Posterior vena cava (tissue), 2 donors: ENCODE measurements at places on chromosomes 3 and 15.

DNA sequence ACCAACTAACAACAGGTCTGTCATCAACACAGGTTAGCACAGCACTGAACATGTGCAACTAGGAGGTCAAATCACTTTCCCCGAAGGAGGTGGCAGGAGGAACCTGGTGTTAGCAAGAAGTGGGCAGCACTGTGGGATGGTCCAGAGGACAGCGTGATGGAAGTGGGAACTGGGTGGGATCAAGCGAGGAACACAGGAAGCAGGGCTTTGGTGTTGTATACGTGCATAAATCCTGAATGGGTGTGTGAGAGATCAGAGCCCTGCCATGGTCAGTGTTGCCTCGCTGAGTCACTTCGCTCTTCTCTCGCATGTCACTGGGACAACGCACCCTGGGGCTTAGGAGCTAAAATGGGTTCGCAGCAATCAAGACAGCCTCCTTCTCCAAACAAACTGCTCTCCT lies 62.1 kb downstream of the MOBP start:
- DNase-seq = no peak

DNA sequence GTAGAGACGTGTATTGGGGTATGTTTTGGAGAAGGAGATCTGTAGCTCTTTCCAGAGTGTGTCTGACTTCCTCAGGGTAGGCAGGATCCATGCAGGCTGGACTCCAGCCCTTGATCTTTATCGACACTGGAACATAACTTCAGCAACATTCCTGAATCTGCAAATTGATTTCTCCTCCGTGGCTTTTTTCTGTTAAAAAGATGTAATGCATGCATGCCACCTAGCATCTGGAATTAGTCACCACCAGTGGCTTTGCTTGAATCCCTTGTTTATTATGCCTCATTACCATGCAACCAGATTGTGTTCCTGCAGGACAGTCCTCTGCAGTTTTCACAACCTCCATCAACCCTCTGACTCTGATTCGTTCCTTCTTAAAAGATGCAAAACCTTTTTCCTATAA lies 86.1 kb downstream of the CCNL1 start:
- no peak for DNase-seq

DNA sequence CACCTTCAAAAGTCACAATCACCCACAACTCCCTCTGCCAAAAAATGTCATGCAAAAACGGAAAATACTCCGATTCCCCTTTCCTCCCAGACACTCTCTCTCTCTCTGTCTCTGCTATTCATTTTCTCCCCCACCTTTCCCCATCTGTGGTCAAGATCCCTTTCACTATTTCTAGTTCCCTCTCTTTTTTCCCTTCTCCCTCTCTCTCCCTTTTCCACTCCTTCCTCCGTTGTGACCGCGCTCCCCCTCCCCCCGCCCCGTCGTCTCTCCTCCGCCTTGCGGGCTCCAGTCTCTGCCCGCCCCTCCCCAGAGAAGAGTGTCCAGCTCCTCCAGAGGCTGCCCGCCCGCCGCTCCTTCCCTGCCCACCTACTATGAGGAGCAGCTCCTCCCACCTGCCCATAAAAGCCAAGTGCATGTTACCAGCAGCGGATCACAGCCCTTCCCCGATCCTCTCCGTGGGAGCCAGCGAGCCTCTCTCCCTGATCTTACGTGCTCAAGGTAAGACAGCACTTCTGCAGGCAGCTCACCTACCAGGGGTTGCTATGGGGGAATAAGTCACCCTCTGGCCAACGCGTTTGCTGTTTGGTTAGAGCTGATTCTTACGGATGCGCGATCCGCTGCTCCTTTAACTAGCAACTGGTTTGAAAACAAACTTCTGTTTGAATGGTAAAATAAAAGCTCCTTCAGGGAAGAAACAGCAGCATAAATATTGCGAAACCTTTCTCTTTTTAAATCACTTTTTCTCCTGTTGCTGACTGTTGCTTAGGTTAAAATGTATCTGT lies at the start of gene COL8A1:
Gene COL8A1, plus strand, starts transcription at position 428 of the 782 bp plus-strand sequence. CDS start 152,089 bp downstream, outside the sequence.
- peak; percentile 92 for DNase-seq

DNA sequence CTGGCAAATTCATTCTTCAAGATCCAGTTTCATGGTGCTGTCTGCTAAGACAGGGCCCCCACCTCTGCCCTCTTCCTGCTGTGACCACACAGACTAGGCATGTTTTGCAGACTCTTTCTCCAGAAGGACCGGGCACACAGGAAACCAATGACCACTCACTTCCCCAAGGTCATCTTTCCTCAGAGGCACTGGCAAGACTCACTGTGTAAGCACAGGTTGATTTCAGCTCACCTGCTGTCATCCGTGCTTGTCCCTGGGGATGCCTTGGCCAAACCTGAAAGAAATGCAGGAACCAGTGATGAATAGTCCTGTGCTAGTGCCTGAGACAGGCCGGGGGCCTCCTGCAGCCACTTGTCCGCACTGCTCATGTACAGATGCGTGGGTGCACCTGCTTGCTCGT lies 33.5 kb downstream of the ALS2CL start:
- no peak for DNase-seq

DNA sequence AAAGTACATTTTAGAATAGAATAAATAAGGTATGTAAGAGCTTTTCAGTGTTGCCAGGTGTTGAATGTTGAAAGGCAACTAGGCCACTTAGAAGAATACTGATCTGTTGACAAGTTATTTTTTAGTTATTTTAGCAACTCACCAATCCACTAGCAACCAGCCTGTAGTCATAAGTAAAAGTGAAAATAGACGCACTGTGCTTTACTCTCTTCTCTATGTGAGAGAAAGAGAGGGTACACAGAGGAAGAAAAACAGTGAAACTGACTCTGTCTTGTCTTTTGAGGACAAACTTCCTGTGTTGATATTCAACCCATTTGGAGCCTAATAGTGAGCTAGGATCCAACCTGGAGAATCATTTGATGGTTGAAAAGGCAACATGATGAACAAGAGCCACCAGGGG lies 327.1 kb upstream of the GOLIM4 start:
- DNase-seq = no peak

DNA sequence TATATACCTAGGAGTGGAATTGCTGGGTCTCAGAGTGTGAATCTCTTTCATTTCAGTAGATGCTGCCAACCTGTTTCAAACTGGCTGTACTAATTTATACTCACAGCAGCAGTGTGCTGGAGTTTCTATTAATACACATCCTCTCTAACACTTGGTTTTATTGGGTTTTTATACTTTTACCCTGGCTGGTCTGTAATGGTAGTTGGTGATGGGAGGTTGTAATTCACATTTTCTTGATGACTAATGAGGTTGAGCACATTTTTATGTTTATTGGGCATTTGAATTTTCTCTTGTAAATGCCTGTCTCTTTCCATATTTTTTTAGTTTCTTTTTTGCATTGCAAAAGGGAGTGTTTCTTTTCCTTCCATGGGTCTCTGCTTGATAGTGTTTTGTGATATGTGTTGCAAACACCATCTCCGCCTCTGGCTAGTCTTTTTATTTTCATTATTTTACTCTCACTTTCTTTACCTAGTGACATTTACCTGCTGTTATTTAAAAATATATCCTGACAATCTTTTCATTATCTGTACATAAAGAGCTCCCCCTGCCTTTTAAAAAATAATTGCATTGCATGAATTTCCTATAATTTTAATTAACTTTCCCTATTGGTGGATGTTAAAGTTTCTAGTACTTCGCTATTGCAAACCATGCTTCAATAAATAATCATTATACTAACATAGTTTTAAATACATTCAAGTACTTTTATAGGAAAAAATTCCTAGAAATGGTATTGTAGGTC lies 49.0 kb upstream of the GCNT3 start:
- no peak for DNase-seq

- no peak for DNase-seq
Observed at GRCh38 chr3:159775372-159775961, 213.2 kb upstream of the IL12A start.

- no peak for DNase-seq
Observed at GRCh38 chr3:4805662-4806061, 173.6 kb upstream of the BHLHE40 start.

DNA sequence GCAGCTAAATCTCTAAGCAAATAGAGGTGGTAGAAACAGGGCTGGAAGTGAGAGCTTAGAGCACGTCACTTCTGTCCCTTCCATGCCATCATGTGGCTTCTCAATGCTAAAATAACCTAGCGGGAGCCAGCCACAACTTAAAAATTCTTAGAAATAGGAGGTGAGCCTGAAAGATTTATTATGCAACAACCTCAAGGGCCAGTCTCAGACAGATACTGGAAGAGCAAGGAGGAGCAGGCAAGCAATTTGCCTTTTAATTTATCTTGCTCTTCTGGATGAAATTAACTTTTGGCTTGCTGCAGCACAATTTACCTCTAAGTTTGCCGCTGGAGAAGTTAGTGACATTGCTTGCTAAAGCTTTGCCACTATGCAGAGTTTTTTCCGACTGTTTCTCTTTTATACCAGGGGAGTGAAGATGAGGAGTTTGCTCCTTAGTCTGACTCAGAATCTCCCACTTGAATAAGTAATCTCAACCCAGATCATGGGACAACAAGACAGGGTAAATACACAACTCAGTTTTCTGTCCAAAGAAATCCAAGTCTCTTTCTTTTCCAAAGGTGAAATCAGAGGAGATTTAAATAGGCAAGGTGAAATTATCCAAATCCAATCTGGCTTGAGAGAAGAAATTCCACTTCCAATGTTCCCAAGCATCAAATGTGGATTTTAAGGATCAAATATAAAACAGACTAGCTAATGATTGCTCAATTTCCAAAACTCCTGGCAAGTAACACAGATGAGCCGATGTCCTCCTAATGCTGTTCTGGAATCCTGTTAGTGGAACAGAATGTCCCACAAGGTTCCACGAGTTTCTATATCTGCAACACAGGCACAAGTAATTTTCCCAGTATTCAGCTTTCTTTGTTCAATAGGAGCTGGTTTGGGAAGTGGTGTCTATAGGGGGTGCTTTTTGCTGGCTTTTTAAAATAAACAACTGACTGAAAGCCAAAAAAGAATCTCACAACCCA lies 329.4 kb upstream of the RORA start:
- no peak for DNase-seq

- no peak for DNase-seq
Observed at GRCh38 chr3:112308151-112308911, 14.3 kb upstream of the SLC9C1 start.

DNA sequence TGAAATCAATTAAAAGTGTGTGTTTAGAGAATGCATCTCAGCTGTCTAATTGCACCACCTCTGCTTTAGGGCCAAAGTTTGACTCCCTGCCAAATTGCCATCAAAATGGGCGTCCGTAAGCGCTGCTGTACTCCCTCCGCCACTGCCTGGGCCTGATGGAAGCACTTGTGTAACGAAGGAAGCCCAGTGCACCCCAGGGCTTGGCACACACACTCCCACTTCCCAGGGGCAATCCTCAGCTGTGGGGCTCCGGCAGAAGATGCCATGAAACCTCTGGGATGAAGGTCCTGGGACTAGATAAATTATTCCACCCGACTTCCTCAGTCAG lies 137.8 kb downstream of the RORA start:
- DNase-seq = no peak

DNA sequence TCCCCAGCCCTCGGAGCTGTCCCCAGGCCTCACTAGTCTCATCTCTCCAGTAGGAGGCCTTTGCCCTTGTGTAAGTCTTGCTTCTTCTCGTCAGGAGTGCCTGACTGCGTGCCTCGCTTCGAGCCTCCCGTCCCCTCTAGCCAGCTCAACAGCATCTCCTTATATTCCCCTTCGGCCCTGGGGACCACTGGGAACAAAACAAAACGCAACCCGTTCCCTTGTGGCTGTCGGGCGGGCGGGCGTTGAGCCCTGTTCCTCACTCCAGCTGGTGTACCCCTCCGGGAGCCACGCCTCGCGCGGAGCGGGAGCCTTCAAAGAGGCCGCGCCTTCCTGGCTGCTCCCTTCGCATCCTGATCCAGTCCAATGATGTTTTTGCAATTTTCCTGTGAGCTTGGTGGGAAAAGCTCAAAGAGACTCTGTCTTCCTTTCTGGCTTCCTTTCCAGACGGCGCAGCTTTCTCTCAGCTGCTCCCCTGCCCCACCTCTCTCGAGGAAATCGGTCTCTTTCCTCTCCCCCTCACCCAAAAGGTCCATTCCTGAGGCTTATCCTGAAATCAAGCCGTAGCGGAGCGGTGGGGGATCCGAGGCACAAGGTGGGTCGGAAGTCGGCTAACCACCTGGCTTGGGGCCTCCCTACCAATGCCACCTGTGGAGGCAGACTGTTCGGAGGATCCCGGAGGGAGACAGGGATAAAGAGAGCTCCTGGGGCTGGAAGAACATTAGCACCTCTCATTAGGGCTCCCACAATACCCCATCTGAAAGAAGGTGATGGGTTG lies 33.4 kb upstream of the SRP14 start:
- DNase-seq = no peak

- no peak for DNase-seq
Observed at GRCh38 chr3:58471025-58471887, 20.6 kb upstream of the KCTD6 start.

- DNase-seq = no peak
Observed at GRCh38 chr3:149609595-149609994, 48.2 kb downstream of the WWTR1 start.

DNA sequence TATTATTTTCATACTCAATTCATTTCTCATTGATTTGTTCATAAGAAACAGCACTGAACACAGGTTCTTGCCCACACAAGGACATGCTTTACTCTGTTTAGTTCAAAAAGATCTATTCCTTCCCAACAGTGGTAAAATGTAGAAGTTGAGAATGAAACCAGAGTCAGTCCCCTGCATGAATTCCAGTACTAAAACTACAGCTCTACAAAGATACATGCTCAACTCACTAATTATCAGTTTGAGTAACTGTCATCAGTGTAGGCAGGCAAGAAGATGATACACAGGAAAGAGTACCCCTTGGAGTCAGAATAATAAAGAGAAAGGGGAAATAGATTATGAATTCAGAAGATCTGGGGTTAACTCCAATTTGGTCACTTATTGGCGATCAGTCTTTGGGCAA lies 43.2 kb downstream of the NR2E3 start:
- DNase-seq = no peak

DNA sequence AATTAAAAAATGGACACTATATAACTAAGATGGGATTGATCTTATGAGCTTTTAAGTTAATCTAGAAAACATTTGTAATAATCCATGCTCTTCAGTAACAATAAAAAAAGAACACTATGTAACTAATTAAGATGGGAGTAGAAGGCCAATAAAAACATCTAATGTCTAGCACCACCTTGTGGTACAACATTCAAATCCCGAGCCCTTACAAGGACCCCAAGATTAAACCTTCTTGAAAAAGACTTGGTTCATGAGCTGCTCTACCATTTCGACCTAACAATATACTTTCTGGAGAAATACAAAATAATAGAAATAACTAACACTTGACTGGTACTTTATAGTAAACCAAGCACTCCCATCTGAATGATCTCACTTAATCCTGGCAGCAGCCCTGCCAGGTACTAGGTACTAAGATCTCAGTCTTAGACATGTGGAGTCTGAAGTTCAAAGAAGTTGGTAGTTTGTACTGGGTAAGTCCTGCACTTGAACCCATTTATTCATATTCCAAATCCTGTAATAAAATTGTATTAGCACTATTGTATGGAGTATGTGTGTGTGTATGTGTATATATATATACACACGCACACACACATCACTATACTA lies 21.8 kb downstream of the METTL6 start:
- DNase-seq = no peak
